Renal pelvis (tissue), 12 donors: ENCODE measurements at places on chromosomes 5 and 9. TPM values are rescaled to one million over a fixed set of nuclear protein-coding genes. Genes with fewer than 3 reads are reported as not detected.

- DNase-seq = no peak
Measured at GRCh38 chr9:98182889-98183599, 9.4 kb downstream of the CORO2A start.

The GFI1B gene
- 0.71 TPM for polyA plus RNA-seq

GRCh38 chr9:77163884-77164283, 13.4 kb upstream of the VPS13A start:
- DNase-seq = no peak

The MEGF10 gene
- polyA plus RNA-seq = 0.99 TPM

GRCh38 chr5:30620481-30621085, 572.9 kb upstream of the CDH6 start:
- DNase-seq = no peak

The NR2F1-AS1 gene
- 46.5 TPM for polyA plus RNA-seq

DNA sequence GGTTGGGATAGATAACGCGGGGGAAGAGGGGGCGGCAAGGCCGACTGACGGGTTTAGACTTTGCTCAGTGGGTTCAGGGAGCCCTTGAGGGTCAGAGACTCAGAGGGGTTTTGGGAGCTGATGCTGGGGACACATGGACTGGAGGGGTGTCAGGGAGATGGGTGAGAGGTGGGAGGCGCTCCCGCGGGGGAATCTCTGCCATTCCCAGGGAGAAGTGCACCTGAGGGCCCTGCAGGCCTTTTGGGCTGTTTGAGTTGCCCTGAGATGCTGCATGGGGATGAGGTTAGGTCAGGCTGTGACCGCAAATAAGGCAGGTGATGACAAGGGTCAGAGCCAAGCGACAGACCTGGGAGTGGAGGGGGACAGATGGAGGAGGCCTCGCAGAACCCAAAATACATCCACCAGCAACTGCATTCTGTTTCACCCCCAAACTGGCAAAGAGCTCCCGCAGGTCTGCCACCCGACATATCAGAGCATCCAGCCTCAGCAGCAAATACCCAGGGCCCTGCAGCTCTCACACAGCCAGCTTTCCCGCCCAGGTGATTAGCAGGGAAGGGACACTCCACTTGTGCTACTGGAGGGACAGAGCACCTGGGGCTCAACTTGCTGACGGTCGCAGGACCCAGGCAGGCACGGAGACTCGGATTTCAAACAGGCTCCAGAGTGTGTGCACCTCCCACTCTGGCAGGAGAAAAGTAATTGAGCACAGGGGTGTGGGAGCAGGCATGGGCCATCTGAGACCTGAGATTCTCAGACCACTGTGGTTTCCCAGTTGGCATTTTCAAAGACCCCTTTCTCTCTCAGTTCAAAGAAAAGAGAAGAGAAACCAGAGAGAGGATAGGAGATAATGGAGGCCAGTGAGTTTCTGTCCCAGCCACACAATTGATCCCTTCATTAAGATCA, 26.4 kb downstream of the TMOD1 start:
- DNase-seq = peak; percentile 54

The NSMF gene
- polyA plus RNA-seq = 55.4 TPM

DNA sequence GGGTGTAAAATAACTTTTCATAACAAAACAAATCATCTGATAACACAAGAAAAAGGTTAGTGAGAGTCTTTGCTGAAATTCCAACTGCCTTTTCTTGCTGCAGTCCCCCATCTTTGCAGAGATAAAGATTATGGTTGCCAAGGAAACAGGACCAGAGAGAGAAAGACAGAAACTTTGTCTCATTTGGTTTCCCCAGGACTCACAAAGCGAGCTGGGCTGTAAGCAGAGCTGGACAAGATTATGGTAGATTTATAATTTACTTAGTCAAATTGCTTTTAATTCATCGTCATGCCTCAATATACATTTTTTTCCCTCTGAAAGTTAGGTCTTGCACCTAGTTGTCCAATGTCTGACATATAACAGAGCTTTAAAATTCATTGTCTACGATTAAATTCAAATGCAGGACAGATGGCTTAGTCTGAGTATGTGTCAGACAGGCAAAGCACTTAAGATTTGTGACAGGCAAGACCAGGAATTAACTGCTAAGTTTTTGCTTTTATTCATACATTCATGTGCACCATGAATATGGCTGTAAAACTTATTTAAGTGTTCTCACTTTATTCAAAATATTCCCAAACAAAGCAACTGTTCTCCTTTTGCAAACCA, 17.4 kb downstream of the ENC1 start:
- no peak for DNase-seq

DNA sequence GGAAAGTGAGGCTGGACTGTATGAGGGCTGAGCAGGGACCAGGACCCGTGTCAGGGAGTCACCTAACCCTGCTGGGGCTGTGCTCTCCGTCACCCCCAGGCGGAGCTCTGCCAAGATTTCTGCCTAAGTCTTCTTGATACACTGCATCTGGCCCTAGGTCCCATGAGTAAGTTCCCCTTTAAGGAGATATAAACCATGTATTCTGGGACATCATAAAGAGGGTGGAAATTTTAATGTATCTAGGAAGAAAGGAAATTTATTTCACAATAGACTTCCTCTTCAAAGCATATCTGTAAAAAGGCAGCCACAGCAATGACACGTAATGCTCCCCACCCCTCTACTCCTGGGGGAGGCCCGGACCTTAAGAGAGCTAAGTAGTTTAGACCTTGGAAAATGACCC, 183.4 kb downstream of the FBXL7 start:
- DNase-seq = peak; percentile 42
